ENCODE measurements at places on chromosomes 2 and 18. TPM values are rescaled to one million over a fixed set of nuclear protein-coding genes. Genes with fewer than 3 reads are reported as not detected.

DNA sequence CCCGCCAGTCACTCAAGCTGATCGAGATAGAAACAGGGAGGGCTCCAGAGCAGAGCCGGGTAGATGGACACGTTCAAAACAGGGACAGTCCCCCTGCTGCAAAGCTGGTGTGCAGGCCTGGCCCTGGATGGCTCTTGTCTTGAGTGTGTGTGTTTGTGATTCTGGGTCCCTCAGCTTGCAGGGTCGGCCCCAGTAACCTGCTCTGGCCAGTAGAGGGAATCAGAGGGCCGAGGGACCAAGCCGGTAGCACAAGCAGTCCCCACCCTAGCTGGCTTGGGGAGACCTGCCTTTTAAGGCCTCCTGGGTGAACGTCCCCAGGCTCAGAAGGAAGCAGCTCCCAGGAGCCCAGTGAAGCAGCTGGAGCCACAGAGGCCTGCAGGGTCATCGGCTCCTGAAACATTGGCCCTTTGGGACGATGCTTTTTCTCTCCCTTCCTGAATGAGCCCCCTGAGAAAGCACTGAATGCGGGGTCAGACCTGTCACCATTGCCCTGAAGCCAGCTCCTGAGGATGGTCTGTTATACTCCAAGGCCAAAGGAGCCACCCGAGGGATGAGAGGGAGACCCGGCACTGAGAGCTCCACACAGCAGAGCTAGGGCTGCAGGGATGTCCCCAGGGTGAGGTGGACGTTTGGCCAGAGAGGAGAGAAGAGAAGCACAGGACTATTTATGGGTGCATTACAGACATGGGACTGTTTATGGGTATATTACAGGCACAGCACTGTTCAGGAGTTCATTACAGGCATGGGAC lies 15.4 kb upstream of the MLPH start:
- H3K4me1 ChIP-seq: peaks cover 33% of the 10 kb centered on the region
- H3K27ac ChIP-seq: no peak overlapping the region
- DNase-seq: peak; percentile 84
- no peaks in the 10 kb centered on the region for H3K27me3 ChIP-seq

GRCh38 chr18:53757328-53757727 lies 467.1 kb downstream of the MBD2 start:
- H3K4me3 ChIP-seq: no peak overlapping the region
- DNase-seq: no peak
- no peaks in the 10 kb centered on the region for H3K36me3 ChIP-seq
- H3K27me3 ChIP-seq: no peaks in the 10 kb centered on the region
- peaks cover 5% of the 10 kb centered on the region for H3K4me1 ChIP-seq

Gene MYO5B
- total RNA-seq: 31.6 TPM

Gene CENPO
- total RNA-seq: 6.5 TPM

Gene TRABD2A
- total RNA-seq: 6.5 TPM

- H3K36me3 ChIP-seq: no peaks in the 10 kb centered on the region
- no peaks in the 10 kb centered on the region for H3K27me3 ChIP-seq
- DNase-seq: no peak
- no peak overlapping the region for H3K27ac ChIP-seq
- H3K4me1 ChIP-seq: no peaks in the 10 kb centered on the region
Measured at GRCh38 chr18:73848656-73849055, 299.0 kb downstream of the FBXO15 start.

DNA sequence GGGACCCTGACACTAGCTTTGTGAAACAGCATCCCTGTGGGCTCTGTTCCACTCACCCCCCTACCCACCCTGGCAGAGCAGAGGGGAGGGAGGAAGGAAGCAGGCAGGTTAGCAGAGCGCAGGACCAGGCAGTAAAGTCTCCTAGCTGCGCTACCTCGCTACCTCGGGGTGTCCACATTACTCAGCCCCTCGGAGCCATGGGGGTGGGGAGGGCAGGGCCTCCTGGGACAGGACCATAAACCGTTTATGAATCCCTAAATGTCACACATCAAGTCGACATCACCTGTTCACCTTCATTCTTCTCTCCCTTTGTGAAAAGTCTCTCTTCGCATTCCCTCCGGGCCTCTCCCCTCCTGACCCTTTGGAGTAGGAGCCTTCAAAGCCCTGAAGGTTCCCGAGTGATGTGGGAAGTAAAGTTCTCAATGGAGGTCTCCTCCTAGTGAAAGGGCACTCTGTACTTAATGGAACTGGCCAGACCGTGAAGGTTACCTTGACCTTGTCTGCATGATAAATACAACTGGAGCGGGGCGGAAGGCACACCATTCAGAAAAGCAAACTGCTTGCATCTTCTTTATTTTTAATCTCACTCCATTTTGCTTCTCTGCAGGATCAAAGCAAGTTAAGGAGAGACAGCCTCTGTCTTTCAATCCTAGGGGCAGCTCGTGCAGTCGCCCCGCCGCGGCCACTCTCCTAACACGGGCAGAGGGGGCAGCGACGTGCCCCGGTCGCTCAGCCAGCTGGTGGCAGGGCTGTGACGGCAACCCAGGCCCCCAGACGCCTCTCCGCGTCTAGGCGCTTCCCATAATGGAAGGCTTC lies 23.7 kb upstream of the SMAD7 start:
- peak overlapping the region; percentile 85 for H3K27ac ChIP-seq
- no peaks in the 10 kb centered on the region for H3K27me3 ChIP-seq
- H3K36me3 ChIP-seq: no peaks in the 10 kb centered on the region
- H3K4me1 ChIP-seq: no peaks in the 10 kb centered on the region
- peak overlapping the region; percentile 64 for H3K4me3 ChIP-seq
- DNase-seq: no peak

Gene TSPYL6
- not detected for total RNA-seq

GRCh38 chr2:23377771-23378170 lies 7.2 kb upstream of the KLHL29 start:
- H3K27ac ChIP-seq: no peak overlapping the region
- no peaks in the 10 kb centered on the region for H3K27me3 ChIP-seq
- DNase-seq: no peak
- peaks cover 3% of the 10 kb centered on the region for H3K4me1 ChIP-seq
- H3K4me3 ChIP-seq: no peak overlapping the region
- H3K36me3 ChIP-seq: no peaks in the 10 kb centered on the region

Gene BCL11A
- total RNA-seq: 10.3 TPM

- H3K27ac ChIP-seq: no peak overlapping the region
- H3K4me3 ChIP-seq: no peak overlapping the region
- H3K27me3 ChIP-seq: no peaks in the 10 kb centered on the region
- H3K36me3 ChIP-seq: no peaks in the 10 kb centered on the region
- H3K4me1 ChIP-seq: peaks cover 7% of the 10 kb centered on the region
Measured at GRCh38 chr2:105382177-105382576, 16.7 kb downstream of the FHL2 start.

GRCh38 chr2:151197184-151198108 lies 64.2 kb downstream of the RBM43 start:
- no peaks in the 10 kb centered on the region for H3K27me3 ChIP-seq
- H3K36me3 ChIP-seq: no peaks in the 10 kb centered on the region
- DNase-seq: no peak
- H3K27ac ChIP-seq: no peak overlapping the region
- no peak overlapping the region for H3K4me3 ChIP-seq

GRCh38 chr2:160140471-160140870 lies 59.6 kb downstream of the ITGB6 start:
- H3K4me1 ChIP-seq: peaks cover 7% of the 10 kb centered on the region
- no peak overlapping the region for H3K4me3 ChIP-seq
- H3K27ac ChIP-seq: no peak overlapping the region
- H3K27me3 ChIP-seq: no peaks in the 10 kb centered on the region
- no peaks in the 10 kb centered on the region for H3K36me3 ChIP-seq

DNA sequence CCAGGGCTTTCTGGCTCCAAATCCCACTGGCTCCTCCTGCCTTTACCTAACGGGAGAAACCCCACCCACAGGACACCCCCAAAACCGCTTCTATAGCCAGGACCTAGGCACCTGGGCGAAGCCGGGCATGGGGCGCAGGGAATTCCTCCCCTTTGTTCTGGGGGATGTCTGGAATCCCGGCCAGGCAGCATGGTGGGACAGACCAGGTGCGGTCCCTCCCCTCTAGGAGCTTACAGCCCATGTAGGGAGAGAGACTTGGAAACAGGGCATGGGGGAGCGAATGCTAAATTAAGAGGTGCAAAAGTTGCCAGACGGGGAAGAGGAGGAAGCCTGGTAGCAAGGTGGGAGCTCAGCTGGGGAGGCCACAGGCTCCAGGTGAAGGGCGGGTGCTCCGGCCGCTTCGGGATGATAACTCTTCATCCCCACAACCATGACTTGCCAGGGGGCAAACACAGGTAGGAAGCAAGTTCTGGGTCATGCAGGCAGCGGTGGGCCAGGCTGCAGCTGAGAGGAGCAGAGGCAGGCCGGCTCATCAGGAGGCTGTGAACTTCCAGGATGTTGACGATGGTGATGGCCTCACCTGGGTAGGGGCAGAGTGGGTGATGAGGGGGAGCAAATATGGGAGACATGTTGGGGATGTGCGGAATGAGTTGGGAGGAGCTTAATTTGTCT lies 1.3 kb downstream of the TMEM37 start:
- peak overlapping the region; percentile 70 for H3K4me3 ChIP-seq
- H3K36me3 ChIP-seq: no peaks in the 10 kb centered on the region
- H3K27me3 ChIP-seq: no peaks in the 10 kb centered on the region
- no peak for DNase-seq
- peak overlapping the region; percentile 84 for H3K27ac ChIP-seq

- H3K4me3 ChIP-seq: no peak overlapping the region
- no peaks in the 10 kb centered on the region for H3K36me3 ChIP-seq
Measured at GRCh38 chr18:44668270-44668975, 12.3 kb upstream of the SETBP1 start.

DNA sequence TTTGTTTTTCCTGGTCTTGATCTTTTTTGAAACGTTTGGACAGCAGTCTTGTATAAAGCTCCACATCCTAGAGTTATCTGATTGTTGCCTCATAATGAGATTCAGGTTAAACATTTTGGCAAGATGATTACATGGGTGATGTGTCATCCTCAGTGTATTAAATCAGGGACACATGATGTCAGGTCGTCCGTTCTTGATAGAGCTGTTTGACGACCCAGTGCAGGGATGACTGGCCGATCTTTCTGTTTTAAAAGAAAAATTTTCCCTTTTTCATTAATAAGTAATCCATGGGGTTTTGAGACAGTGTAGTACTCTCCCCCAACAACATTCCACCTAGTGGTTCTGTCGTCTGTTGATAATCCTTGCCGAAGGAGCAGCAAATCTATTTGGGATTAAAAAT lies 44.5 kb upstream of the SERPINB2 start:
- no peaks in the 10 kb centered on the region for H3K4me1 ChIP-seq
- no peaks in the 10 kb centered on the region for H3K36me3 ChIP-seq
- no peaks in the 10 kb centered on the region for H3K27me3 ChIP-seq
- H3K4me3 ChIP-seq: no peak overlapping the region
- DNase-seq: no peak

Gene PLEKHA3
- 36.6 TPM for total RNA-seq

DNA sequence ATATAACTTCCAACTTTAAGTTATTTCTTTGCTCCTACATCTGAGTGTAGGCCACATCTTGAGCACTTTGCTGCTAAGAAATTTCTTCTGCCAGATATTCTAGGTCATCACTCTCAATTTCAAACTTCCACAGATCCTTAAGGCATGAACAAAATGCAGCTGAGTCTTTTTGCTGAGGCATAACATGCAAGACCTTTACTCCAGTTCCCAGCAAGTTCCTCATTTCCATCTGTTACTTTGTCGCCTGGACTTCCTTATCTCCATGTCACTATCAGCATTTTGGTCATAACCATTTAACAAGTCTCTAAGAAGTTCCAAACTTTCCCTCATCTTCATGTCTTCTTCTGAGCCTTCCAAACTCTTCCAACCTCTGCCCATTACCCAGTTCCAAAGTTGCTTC lies 1077.3 kb upstream of the TMEFF2 start:
- H3K36me3 ChIP-seq: no peaks in the 10 kb centered on the region
- no peaks in the 10 kb centered on the region for H3K27me3 ChIP-seq
- no peak overlapping the region for H3K27ac ChIP-seq
- H3K4me1 ChIP-seq: no peaks in the 10 kb centered on the region
- DNase-seq: no peak

DNA sequence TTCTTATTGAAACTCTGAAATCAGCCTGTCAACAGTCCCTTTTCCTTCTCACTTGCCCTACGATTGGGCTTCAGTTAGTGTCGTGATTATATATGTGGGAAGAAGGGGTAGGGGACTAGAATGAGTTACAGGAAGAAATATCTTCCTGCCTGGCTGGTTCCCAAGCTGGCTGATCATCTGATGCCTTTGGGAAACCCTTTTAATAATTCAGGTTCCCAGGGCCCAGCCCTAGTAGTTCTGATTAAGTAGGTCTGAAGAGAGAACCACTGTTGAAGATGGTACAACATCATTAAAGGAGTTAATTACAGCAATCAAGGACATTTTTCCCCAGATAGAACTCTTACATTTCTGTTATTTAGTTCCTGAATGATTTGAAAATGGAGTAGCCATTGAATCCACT lies 110.1 kb upstream of the EML6 start:
- H3K27me3 ChIP-seq: no peaks in the 10 kb centered on the region
- DNase-seq: no peak
- no peak overlapping the region for H3K4me3 ChIP-seq
- H3K36me3 ChIP-seq: peaks cover 41% of the 10 kb centered on the region

Gene SLC14A1
- 6.0 TPM for total RNA-seq

DNA sequence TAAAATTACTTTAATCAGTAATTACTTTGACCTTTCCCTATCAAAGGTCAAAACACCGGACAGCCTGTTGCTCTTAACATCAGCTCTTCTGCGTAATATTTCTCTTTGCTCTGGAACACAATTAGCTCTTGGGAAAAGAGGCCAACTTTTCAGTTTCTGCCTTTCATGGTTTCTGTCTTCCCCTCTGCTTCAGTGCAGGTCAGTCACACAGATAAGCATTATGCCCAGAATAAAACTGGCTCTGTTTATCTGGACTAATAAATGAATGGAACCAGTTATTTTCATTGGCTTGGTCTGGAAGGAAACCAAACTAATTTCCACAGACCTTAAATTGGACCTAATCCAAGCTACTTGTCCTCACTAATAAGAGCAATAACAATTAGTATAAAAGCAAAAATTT lies 26.2 kb upstream of the GALNT3 start:
- no peaks in the 10 kb centered on the region for H3K36me3 ChIP-seq
- H3K27me3 ChIP-seq: no peaks in the 10 kb centered on the region
- H3K4me3 ChIP-seq: no peak overlapping the region

DNA sequence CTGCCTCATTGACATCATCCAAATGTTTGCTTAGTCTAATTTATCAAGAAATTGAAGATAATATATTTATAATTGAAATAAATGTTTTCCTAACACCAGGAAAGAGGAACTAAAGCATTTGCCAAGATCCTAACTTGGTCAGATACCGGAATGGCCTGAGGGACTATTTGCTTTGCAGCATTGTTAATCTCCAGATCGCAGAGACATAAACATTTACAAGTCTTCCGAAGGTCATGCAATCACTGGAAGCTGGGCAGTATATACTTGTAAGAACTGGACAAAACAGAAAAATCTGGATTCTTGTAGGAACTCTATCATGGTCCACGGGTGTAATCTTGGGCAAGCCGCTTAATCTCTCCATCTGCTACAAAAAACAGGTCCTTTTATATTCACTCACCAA lies 42.2 kb downstream of the CYBRD1 start:
- H3K27ac ChIP-seq: no peak overlapping the region
- H3K27me3 ChIP-seq: no peaks in the 10 kb centered on the region
- H3K4me1 ChIP-seq: no peaks in the 10 kb centered on the region
- DNase-seq: no peak
- H3K36me3 ChIP-seq: no peaks in the 10 kb centered on the region
- H3K4me3 ChIP-seq: no peak overlapping the region

Data from upper lobe of right lung (tissue), 1 donor.